Activated effector memory CD4-positive, alpha-beta T cell treated with Interleukin-2 at 50 U/mL for 16 hours (primary cell): ENCODE measurements at places on chromosomes 3 and 15.

DNA sequence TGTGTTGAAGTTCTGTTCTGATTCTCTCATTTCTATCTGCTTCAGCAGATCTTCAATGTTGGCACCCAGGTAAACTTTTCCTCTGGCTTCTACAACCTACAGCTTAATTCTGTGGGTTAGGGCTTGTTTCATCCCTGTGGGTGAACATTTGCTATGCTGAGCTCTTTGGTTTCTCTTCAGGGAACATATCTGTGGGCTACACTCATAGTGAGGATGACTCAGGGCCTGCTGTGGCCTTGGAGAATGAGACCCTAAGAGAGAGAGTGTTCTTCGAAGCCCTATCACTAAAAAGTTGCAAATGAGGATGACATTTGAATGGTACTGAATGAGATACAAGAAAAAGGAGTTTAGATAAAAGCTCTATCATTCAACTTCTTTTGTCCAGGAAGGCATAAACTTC is 346.2 kb upstream of the CBLB start:
- no peak for DNase-seq

- DNase-seq, result no peak
Observed at GRCh38 chr15:69093127-69093526, 67.3 kb upstream of the GLCE start.

DNA sequence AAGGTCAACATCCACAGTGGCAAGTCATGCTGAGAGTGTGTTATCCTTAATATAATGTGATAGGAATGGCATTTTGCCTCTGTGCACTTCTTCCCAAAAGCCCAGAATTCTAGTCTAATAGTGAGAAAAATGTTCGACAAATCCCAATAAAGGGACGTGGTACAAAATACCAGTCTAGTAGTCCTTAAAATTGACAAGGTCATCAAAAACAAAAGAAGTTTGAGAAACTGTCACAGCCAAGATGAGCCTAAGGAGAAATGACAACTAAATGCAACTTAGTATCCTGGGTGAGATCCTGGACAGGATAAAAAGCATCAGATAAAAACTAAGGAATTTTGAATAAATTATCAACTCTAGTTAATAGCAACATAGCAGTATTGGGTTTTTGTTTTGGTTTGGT is 14.4 kb upstream of the ATP13A4 start:
- no peak for DNase-seq

DNA sequence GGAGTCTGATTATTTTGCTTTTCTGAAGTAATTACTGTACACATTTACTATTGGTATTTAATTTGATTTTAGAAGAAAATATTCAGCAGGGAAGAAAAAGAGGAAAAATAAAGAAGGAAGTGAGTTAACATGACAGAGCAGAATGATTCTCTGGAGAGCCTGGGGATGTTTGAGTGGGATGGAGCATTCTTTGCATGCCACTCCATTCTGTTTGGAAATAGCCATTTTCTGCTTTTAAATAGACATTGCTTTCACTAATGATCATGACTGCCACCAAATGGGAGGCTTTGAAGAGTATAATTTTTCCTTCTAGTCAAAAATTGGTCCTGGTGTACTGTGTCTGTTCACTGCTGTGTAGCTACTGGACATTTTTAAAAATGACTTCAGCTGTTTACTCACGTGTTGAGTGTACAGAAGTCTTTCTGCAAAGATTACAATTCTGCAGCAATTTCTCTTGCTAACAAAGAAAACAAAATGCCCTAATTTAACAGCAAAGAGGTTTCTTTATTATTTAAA is 196.1 kb downstream of the RYR3 start:
- DNase-seq, result no peak

DNA sequence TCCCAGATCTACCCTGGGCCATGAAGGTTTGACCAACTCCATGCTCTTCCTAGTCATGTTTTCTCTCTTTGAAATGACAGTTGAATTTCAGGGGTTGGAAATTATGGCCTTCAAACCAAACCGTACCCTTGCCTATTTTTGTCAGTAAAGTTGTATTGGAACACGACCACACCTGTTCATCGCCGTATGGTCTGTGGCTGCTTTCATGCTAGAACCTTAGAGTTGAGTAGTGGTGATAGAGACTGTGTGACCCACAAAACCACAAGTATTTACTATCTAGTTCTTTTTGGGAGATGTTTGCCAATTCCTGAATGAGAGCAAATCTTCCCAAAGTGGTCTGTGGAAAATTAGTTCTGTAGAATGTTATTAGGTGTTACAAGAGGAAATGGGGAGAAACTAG is 24.0 kb upstream of the STARD5 start:
- no peak for DNase-seq

- no peak for DNase-seq
Observed at GRCh38 chr15:70597056-70597603, 166.2 kb downstream of the UACA start.

- DNase-seq, result no peak
Observed at GRCh38 chr15:57395292-57395691, 19.0 kb downstream of the CGNL1 start.
